Activated CD8-positive, alpha-beta memory T cell treated with anti-CD3 and anti-CD28 coated beads for 1 hour (primary cell): ENCODE measurements at places on chromosomes 3 and 15.
A peak's percentile ranks its signal among the peaks of the same experiment; 100 is the strongest.

DNA sequence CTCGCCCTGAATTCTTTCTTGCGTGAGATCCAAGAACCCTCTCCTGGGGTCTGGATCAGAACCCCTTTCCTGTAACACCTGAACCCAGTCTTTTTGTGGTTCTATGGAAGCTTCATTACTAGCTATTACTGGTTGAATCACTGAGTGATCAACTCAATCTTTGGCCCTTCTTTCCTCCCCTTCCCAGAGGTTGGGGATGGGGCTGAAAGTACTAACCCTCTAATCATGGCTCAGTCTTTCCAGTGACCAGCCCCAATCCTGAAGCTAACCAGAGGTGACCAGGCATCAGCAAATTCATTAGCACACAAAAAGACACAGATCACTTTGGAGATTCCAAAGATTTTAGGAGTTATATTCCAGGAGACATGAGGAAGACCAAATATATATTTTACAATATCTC lies 39.5 kb downstream of the HERC1 start:
- no peak for DNase-seq

DNA sequence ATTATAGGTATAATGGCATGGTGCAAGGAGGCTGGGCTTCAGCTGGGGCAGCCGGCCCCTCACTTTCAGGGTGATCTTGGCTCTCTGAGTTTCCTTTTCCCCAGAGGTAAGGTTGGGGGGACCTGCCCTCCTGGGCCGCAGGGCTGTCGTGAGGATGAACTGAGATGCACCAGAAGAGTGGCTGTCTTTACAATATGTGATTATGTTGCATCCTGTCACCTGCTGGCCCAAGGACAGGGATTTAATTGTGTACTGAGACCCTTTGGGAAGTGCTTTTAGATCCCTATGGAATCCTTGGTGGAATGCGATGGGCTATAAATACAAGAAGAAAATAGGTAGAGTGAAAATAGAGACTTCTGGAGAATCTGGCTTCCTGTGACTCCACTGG lies 22.1 kb downstream of the ANAPC13 start:
- no peak for DNase-seq

- DNase-seq: no peak
Measured at GRCh38 chr3:160287666-160288065, 62.4 kb downstream of the C3orf80 start.

GRCh38 chr3:184335661-184336546 lies 1.5 kb upstream of the FAM131A start:
- DNase-seq: peak; percentile 63

DNA sequence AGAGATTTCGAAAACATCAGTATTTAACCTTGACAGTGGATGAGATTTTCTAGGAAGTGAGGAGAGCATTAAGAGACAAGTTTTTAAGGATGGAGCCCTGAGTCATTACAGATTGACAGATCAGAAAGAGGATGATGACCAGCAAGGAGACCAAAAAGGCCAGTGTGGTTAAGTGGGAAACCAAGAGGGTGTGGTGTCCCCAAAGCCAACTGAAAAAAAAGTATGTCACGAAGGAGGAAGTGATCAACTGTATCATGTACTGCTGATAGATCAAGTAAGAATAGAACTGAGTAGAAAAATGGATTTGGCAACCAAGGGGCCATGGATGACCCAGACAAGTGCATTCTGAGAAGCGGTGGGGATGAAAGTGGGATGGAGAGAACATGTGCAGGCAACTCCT lies 491.8 kb downstream of the FHIT start:
- no peak for DNase-seq

DNA sequence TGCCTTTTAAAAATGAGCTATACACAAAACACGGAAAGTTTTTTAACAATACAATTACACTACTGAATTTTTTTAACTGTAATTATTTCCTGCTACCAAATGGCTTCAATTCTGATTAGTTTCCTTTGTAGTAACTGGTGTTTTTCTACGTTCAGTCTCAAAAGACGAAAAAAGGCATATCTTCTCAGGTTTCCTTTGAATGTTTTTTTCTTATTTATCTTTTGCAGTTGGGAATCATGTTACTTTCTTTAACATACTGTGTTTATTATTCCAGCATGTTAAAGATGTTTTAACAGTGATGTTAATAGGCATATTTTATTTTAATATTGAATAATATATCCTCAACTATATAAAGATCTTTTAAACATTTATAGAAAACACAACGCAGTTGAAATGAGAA lies 1055.5 kb downstream of the ROBO1 start:
- DNase-seq: no peak

- DNase-seq: no peak
Measured at GRCh38 chr3:134274571-134274970, 23.9 kb upstream of the RYK start.

DNA sequence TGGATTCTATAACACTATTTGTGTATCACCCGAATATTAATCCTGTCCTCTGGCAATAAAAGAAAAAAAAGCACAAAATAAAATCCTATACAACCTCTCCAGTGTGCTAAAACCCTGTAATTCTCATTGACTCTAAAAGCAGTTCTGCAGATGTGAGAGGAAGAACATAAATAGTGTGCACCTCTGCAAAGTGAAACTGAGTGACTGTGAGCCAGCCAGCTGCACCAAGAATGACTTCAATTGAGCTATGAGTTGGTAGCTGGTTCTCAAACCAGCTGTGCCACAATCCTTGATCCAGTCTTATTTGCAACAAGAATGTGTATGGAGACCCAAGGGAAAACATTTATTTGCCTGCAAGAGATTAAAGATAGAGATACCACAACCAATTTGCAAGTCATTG lies 31.2 kb upstream of the COL8A1 start:
- no peak for DNase-seq

- no peak for DNase-seq
Measured at GRCh38 chr3:127408684-127409420, 121.0 kb upstream of the PRR20G start.

DNA sequence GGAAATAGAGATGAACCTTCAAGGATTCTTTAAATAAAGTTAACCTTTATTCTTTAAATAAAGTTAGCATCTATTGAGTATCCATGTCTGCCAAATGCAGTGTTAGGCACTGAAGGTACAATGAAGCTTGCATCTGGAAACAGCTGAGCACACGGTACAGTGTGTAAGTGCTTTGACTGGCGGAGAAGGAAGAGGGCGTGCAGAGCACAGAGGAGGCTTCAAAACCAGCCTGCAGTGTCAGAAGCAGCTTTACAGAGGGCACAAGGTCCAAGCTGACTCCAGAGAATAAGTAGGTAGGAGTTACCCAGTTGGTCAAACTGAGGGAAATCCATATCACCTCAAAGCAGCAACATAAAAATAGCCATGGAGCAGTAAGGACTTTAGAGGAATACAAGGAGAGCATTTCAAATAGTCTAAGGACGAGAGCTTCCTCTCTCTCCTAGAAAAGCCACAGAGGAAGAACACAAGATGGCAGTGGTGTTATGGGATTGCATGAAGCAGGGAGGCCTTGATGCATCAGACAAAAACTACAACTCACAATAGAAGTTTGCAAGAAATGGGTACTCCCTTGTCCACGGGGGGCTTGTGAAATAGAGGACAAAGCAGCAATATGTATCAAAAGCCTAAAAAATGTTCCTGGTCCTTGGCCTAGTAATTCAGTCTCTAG lies 60.3 kb upstream of the PPP2R3A start:
- DNase-seq: no peak

- DNase-seq: no peak
Measured at GRCh38 chr15:88036154-88036839, 220.2 kb downstream of the NTRK3 start.

GRCh38 chr3:151303751-151304150 lies 12.9 kb downstream of the GPR87 start:
- DNase-seq: no peak
